Nephron progenitor cell (in vitro differentiated cells): ENCODE measurements at places on chromosomes 1 and 21.
A peak's percentile ranks its signal among the peaks of the same experiment; 100 is the strongest.

DNA sequence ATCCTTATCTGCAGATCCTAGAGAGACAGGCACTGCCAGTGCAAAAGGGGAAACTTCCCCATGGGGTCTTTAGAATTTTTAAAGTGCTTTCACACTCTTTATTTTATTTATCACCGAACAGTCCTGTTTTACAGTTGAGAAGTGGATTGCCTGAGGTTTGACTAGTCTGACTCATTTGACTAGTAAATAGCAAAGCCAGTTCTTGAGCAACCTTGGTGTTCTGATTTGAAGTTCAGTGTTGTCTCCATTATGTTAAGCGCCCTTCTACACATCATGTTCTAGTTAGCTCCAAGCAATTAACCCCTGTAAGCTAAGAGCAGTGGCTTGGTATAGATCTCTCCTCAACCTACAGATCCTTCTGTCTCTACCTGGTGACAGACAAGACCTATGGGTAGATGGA is 262.9 kb downstream of the CACNA1E start:
- no peak for DNase-seq

DNA sequence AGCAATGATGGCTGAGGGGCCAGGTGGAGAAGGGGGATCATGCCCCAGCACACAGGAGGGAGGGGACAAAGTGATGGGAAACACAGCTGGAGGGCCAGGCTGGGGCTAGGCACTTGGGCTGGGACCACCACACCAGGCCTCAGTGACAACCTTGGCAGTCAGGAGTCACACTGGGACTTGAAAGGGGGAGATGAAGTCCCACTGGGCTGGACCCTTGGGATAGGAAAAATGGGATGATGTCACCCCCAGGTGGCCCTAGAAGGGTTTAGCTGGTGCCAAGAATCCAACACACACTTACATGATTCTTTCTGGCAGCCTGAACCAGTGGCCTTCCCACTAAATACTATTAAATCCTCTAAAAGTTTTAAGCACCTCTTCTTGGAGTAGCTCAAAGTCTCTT is 17.1 kb downstream of the ZBTB17 start:
- no peak for DNase-seq

DNA sequence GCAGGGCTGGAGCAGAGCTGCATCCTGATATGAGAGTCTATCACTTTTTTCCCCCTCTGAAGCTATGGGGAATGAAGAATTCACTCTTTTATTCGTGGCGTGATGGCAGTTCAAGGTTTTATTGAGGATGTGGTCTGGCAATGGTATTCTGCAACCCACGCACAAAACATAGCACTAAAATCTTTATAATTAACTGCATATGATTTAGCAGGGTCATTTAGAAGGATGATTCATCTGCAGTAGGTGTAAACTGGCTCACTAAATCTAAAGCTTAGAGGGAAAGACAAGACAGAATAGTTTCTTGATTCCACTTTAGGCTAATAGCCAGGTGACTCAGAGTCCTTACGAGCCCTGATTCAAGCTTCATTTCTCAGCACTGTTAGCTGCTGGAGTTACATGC is 25.0 kb upstream of the CHRM3 start:
- no peak for DNase-seq

DNA sequence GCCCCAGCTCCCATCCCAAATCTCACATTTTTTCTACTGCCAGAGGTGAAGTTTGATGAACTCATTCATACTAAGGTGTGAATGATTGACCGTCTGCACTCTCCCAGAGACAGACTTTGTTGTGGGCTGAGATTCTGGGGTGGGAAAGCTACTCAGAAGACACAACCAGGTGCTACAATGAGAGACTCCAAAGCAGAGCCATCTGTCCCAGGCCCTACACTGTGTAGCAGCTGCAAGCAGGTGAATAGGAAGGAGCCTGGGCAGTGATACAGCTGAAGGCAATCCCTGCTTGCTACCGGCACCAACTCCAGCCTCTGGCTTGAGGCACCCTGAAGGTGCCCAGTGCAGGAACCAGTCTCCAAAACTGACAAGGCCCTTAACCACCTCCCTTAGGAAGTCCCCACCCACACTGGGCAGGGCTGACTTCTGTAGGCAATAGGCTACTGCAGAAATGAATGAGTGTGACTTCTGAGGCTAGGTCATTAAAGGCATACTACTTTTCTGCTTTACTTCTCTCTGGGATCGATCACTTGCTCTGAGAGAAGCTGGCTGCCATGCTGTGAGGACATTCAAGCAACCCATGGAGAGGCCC is 79.7 kb upstream of the RUNX3 start:
- no peak for DNase-seq

- no peak for DNase-seq
Measured at GRCh38 chr1:115781851-115782250, 13.3 kb upstream of the CASQ2 start.

- DNase-seq: peak; percentile 65
Measured at GRCh38 chr1:26994020-26994786, 711 bp downstream of the TRNP1 start.

GRCh38 chr1:113191579-113192076 is 118.6 kb downstream of the LRIG2 start:
- no peak for DNase-seq

GRCh38 chr1:29437946-29438345 is 201.6 kb downstream of the PTPRU start:
- no peak for DNase-seq

- DNase-seq: no peak
Measured at GRCh38 chr1:151406176-151406575, 6.8 kb downstream of the PSMB4 start.

GRCh38 chr1:197394831-197395608 is 127.0 kb downstream of the CRB1 start:
- DNase-seq: no peak

GRCh38 chr1:30732277-30732996 is 9.1 kb upstream of the MATN1 start:
- DNase-seq: no peak

GRCh38 chr21:35197992-35198431 is 148.9 kb upstream of the RUNX1 start:
- DNase-seq: no peak

GRCh38 chr1:236175642-236176336 is 33.5 kb downstream of the GPR137B start:
- no peak for DNase-seq

- no peak for DNase-seq
Measured at GRCh38 chr1:63817152-63817667, 43.4 kb downstream of the ROR1 start.

DNA sequence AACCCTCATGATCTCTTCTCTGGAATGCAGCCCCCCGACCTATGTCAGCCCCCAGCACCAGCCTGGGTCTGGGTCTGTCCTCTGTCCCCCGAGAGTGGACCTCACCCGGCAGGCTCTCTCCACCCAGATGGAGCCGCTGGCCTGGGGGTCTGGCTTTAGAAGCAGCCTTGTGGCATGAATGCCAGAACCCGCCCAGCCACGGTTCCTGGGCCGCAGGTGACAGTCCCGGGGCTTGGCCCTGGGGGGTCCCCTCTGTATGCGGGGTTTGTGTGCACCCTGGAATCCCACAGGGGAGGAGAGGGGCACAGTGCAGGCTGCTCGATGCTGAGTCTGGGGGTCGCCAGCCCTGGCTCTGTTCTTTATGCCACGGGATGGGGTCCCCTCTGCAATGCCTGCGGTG is 96.0 kb upstream of the ACTRT2 start:
- no peak for DNase-seq

- DNase-seq: peak; percentile 50
Measured at GRCh38 chr1:62131093-62131725, 63.4 kb upstream of the L1TD1 start.

DNA sequence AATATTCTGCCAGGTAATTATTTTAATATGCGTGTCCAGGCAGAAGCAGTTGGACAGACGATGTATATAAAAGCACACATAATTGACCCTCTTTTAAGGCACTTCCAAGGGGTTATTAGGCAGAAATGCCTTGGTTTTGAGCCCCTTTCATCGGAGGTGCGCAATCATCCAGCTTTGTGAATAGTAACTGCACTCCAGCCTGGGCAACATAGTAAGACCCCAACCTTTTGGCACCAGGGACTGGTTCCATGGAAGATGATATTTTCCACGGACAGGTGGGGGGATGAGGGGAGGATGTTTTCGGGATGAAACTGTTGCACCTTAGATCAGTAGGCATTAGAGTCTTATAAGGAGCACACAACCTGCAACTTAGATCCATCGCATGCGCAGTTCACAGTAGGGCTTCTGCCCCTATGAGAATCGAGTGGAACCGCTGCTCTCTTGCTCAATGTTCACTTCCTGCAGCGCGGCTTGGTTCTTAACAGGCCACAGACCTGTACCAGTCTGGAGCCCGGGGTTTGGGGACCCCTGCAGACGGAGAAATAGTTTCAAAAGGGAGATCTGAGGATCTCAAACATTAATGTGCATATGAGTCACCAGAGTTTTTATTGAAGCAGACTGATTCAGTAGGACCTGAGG is 1.8 kb upstream of the MCOLN2 start:
- no peak for DNase-seq

DNA sequence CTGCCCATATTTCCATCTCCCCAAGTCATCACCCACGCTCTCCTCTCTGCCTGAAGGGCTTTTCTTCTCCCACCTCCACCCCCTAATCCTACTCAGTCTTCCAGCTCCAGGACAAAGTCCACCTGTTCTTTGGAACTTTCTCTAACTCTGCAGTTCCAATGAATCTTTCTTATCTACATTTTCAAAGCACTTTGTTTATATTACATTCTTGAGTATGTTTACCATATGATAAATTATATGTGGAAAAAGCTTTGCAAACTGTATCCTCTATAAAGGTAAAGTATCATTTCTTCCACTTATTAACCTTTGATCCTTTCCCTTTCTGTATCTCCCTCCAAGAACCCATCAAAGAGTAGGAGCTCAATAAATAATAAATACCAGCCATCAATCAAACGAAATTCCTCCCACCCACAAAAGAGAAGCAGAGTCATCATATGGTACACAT is 39.7 kb downstream of the TTC13 start:
- DNase-seq: no peak

DNA sequence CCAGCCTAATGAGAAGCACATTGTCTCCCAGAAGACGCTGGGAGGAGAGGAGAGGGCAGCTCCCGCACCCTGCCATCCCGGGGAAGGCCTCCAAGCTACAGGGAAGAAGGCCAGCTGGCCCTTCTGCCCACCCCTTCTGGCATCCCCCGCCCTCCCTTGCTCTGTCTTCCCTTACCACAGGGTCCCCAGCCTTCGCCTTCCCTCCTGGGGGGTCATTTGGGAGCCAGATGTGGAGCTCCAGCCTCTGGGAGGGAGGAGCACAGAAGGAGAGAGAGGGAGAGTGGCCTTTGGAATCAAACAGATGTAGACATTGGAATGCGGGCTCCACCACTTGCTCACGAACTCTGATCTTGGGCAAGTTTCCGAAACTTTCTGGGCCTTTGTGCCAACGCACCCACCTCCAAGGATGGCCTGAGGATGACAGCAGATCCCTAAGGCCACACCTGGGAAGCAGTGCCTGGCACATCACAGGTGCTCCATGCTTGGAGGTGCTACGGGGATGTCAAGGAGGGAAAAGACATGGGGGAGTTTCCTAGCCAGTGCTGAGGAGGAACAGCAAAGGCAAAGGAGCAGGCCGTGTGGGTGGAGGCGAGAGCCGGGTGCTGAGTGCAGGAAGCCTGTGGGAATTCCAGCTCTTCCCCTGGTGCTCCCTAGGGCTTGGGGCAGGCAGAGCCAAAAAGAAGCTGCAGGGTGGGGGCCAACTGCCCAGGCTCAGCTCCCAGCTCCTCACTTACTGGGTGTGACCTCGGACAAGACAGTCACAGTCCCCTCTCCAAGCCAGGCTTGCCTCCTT is 23.1 kb upstream of the RSPO1 start:
- no peak for DNase-seq

DNA sequence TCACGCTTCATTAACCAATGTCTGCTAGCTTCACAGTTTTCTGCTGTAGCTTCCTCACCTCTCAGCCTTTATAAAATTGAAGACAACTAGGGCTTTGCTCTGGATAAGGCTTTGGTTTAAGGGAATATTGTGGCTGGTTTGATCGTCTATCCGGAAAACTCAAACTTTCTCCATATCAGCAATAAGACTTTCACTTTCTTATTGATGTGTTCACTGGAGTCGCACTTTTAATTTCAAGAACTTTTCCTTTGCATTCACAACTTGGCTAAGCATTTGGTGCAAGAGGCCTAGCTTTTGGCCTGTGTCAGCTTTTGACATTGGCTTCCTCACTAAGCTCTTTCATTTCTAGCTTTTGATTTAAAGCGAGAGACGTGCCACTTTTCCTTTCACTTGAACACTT is 12.9 kb downstream of the COA6 start:
- DNase-seq: no peak

DNA sequence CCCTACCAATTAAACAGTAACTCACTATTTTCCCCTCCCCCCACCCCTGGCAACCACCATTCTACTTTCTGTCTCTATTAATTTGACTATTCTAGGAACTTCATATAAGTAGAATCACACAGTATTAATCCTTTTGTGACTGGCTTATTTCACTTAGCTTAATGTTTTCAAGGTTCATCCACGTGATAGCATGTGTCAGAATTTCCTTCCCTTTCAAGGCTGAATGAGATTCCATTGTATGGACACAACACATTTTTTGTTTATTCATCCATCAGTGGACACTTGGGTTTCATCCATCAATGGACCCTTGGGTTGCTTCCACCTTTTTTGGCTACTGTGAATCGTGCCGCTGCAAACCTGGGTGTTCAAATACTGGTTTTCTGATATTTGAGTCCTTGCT is 41.7 kb downstream of the EIF2D start:
- DNase-seq: no peak

DNA sequence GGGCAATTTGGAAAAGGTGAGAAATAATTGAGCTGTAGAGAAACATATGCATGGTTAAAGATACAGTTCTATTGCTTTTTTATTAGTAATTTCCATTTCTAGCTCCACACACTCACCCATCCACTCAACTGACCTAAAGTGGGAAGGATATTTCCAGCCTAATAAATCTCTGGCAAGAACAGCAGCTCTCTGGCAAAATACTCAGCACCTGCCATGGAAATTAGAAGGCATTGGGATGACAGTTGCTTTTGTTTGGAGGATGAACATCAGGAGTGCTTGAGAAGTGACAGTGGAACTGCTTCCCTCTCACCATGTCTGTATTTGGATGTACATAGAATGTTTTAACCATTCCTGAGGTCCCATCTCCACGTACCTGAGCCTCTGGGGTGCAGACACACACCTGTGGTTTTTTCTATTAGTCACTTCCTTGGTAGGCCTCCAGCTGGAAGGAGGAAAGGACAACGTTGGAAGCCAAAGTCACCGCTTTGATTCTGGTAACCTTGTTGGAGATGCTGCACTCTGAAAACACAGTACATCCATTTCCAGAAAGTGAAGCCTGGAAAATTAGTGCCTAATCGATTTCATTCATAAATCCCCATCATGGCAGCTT is 62.3 kb upstream of the RUNX1 start:
- DNase-seq: no peak

GRCh38 chr1:243421784-243422183 is 165.9 kb downstream of the SDCCAG8 start:
- no peak for DNase-seq

DNA sequence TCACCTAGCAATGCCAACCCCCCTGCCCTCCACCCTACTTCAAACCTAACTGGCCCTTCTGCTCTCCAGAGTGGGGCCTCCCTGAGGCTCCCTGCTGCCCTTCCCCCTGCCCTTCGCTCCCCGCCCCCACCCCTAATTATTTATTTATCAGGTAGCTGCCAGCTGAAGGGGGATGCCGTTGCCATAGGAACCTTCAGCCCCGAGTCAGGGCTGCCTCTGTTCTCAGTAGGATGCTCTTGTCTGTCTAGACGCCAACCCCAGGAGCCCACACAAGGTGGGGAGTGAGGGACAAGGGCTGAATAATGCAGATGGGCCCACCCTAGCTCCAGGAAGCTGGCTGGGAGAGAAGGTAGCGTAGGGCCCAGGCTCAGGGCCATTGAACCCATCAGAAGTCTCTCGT is 41.1 kb downstream of the NKAIN1 start:
- DNase-seq: no peak

- DNase-seq: no peak
Measured at GRCh38 chr1:213939888-213940287, 47.9 kb upstream of the PROX1 start.
